NCI-H1105 (cell line): ENCODE measurements at places on chromosomes 2 and 18.

GRCh38 chr2:42029171-42029570 lies 18.6 kb upstream of the PKDCC start:
- DNase-seq: no peak

DNA sequence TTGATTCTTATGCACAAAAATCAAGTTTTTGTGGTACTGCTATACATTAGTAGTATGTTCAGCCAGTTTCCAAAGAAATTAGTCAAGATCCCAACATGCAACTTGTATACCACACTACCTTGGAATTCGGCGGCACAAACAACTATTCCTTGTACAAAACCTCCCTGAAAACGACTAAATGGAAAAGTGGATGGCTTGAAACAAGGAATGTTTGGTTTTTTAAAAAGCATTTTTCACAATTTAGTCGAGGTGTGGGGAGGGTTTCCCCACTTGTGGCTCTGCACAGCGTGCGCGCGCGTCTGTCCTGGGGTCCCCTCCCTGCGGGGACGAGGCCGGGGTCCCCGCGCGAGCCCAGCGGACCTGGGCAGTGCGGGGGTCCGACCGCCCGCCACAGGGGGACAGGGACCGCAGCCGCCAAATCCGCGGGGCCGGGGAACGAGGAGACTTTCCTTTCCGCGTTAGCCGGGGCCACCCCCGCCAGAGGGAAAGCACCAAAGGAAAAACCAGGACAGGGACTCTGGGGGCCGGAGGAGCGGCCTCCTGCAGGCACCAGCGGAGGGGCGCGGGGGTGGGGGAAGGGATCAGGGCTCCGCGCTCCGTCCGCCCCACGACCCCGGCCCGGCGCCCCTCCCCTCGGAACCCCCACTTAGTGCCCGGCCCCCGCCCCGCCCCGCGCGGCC lies 534 bp upstream of the SOCS6 start:
- DNase-seq: no peak

DNA sequence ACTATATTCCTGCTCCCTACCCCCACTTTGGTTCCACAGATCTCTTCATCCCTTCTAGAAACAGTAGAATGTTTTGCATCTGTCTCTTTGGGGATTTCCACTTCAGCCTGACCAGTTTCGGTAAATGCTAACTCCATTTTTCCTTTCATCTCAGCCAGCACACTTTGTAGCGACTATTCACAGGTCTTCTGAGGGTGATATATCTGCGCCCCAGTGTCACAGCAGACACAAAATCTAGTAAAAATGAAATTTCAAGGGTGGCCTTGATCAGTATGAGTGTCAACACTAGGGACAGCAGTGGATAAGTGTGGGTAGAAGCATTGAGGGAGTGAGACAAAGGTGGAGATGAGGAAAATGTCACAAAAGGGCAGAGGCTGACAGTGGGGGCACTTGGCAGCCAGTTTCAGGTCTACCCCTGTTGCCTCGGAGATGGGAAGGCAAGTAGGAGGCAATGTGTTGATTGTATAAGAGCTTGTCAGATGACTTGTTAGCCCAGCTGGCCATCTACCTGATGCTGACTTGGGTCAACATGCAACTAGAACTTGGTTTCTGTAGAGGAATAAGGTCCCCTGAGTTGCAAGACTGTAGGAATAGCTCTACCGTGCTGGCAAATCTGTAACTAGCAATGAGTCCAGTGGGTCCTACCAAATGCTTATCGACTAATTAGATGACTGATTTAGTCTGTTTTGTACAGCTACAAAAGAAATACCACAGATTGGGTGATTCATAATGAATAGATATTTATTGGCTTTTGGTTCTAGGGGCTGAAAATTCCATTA lies 60.7 kb downstream of the CXCR4 start:
- no peak for DNase-seq

GRCh38 chr2:105181282-105181681 lies 60.3 kb upstream of the GPR45 start:
- DNase-seq: no peak

GRCh38 chr2:5322396-5322795 lies 369.8 kb upstream of the SOX11 start:
- no peak for DNase-seq

DNA sequence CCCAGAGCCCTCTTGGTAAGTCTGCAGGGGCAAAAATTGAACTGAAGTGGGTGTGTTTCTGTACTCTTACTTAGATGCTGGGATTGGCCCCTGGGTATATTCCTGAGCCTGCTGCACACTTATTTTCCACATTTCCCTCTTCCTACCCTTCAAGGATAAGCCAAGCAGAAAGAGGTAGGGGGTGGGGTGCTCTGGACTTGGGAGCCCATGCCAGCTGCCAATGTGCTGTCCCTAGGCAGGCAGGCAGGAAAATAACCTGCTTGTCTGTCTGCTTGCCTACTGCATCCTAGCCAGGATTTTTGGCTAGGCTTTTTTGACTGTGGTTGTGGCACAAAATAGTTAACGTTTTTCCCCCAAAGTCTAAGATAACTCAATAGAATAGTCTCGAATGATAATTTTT lies 234.3 kb downstream of the ALK start:
- no peak for DNase-seq
